ENCODE measurements at places on chromosomes 6 and 20. TPM values are rescaled to one million over a fixed set of nuclear protein-coding genes. Genes with fewer than 3 reads are reported as not detected.
A peak's percentile ranks its signal among the peaks of the same experiment; 100 is the strongest.

WFDC8 gene
- not detected for total RNA-seq

TTPAL gene
- total RNA-seq, result 22.3 TPM

NRSN1 gene
- 0.54 TPM for total RNA-seq

DNA sequence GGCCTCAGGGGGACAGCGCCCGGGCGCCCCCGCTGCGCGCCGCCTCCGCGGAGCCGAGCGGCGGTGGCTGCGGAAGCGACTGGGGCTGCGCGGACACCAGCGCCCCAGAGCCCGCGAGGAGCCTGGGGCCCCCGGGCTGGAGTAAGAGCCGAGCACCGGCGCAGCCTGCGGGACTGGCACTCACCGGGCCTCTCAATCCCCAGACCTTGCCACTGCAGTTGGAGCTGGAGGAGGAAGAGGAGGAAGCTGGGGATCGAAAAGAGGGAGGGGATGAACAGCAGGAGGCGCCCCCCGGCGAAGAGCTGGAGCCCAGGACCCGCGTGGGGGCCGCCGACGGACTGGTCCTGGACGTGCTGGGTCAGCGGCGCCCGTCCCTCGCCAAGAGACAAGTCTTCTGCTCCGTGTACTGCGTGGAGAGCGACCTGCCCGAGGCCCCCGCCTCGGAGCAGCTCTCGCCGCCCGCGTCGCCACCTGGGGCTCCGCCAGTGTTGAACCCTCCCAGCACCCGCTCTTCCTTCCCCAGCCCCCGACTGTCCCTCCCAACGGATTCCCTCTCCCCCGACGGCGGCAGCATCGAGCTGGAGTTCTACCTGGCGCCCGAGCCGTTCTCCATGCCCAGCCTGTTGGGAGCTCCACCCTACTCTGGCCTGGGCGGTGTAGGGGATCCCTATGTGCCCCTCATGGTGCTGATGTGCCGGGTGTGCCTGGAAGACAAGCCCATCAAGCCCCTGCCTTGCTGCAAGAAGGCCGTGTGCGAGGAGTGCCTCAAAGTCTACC is 590 bp downstream of the RNF217 start:
- peak; percentile 29 for DNase-seq
- H3K27ac ChIP-seq, result no peak overlapping the region
- H3K36me3 ChIP-seq, result no peaks in the 10 kb centered on the region
- peaks cover 34% of the 10 kb centered on the region for H3K4me1 ChIP-seq
- H3K27me3 ChIP-seq, result peaks cover 3% of the 10 kb centered on the region

- H3K4me3 ChIP-seq, result no peak overlapping the region
- no peak for DNase-seq
- H3K27ac ChIP-seq, result no peak overlapping the region
- H3K36me3 ChIP-seq, result no peaks in the 10 kb centered on the region
These were observed 61.2 kb downstream of the C6orf52 start for GRCh38 chr6:10633216-10633615.

DNA sequence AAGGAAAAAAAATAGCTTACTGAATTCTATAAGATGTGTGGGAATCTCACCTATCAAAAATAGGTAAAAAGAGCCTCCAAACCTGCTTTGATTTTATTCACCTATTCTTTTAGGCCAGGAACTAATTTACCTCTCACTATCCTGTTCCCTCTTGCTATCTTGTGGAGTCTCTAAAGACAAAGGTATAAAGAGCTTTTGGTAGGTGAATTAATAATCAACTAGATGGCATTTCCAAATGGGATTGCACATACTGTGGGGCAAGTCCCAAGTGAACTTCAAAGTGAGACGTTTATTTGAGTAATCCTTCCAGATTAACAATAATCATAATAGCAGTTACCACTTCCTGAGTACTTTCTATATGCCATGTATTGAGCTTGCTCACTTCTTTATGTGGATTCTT is 2.8 kb downstream of the FAM8A1 start:
- H3K36me3 ChIP-seq, result peaks cover 5% of the 10 kb centered on the region
- H3K4me1 ChIP-seq, result peaks cover 10% of the 10 kb centered on the region
- no peak for DNase-seq
- H3K27ac ChIP-seq, result no peak overlapping the region

Measured in neural crest cell (in vitro differentiated cells).